ENCODE measurements at places on chromosomes 3 and 15. TPM values are rescaled to one million over a fixed set of nuclear protein-coding genes. Genes with fewer than 3 reads are reported as not detected.

GOLGA8G gene
- polyA plus RNA-seq: not detected

CCR1 gene
- 8.5 TPM for polyA plus RNA-seq

LRRC15 gene
- 0.08 TPM for polyA plus RNA-seq

ITIH3 gene
- polyA plus RNA-seq: 9.2 TPM

NCBP2 gene
- polyA plus RNA-seq: 42.0 TPM

KCNMB2 gene
- 8.6 TPM for polyA plus RNA-seq

RCN2 gene
- polyA plus RNA-seq: 9.7 TPM

GUCA1C gene
- not detected for polyA plus RNA-seq

IL12A gene
- 0.24 TPM for polyA plus RNA-seq

ARGFX gene
- not detected for polyA plus RNA-seq

SPINT1 gene
- polyA plus RNA-seq: 1.1 TPM
